Cortex of kidney (tissue), 1 donor: ENCODE measurements at places on chromosomes 1 and 21.

GRCh38 chr1:78277253-78277652 is 213.5 kb upstream of the PTGFR start:
- DNase-seq = no peak

- DNase-seq = no peak
Observed at GRCh38 chr1:172893146-172893841, 157.4 kb downstream of the TNFSF18 start.

DNA sequence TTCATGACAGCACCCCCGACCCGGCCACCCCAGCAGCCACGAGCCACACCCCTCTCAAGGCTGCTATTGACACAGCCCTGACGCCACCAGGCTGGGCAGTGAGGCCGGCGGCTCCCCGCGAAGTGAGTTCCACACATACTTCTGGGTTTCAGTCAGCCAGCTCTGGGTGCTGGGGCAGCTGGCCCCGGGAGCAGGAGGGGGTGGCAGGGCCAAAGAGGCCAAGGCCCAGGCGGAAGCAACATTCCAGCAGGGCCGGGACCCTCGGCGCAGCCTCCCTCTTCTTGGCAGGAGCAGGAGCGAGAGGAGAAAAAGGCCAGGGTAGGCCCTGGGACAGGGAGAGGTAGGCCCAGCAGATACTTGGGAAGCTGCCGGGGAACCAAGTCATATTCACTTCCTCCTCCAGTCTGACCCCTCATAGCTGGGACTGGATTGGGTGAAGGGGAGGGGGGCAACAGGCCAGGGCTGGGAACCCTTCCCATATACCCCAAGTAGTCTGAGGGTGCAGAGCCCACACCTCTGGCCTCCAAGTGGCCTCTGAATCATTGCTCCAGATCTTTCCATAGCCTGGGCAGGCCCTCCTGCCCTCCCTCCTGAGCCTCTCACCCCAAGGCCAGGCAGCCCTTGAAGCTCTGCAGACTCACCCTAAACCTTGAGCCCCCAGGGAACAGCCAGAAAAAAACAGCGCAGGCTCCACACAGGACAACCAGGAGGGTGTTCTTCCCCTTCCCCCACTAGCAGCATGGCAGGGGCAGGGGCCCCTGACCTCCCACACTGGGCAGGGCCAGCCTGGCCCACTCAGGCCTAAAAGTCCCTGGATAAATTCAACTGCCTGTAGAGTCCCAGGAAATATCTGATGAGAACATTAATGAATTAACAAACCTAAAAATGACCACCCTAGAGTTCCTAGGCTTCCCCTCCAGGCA is 5.7 kb downstream of the HSPG2 start:
- DNase-seq = no peak

GRCh38 chr1:9145021-9145668 is 16.2 kb upstream of the GPR157 start:
- no peak for DNase-seq

- DNase-seq = no peak
Observed at GRCh38 chr1:155219592-155220031, 11.1 kb downstream of the MTX1 start.

GRCh38 chr1:244548558-244549115 is 87.6 kb downstream of the CATSPERE start:
- no peak for DNase-seq

DNA sequence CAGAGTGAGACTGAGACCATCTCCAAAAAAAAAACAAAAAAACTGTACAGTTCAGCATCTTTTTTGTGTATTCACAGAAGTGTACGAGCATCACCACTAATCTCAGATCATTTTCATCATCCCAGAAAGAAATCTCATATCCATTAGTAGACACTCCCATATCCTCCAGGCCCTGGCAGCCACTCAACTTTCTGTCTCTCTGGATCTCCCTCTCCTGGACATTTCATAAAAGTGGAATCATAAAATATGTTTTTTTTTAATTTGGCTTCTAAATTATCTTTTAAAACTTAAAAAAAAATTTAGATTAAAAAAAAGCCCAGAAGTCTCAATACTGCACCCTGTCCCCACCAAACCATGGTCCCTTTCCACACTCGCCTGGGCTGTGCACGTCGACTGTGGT is 22.1 kb downstream of the RIPPLY3 start:
- DNase-seq = no peak

DNA sequence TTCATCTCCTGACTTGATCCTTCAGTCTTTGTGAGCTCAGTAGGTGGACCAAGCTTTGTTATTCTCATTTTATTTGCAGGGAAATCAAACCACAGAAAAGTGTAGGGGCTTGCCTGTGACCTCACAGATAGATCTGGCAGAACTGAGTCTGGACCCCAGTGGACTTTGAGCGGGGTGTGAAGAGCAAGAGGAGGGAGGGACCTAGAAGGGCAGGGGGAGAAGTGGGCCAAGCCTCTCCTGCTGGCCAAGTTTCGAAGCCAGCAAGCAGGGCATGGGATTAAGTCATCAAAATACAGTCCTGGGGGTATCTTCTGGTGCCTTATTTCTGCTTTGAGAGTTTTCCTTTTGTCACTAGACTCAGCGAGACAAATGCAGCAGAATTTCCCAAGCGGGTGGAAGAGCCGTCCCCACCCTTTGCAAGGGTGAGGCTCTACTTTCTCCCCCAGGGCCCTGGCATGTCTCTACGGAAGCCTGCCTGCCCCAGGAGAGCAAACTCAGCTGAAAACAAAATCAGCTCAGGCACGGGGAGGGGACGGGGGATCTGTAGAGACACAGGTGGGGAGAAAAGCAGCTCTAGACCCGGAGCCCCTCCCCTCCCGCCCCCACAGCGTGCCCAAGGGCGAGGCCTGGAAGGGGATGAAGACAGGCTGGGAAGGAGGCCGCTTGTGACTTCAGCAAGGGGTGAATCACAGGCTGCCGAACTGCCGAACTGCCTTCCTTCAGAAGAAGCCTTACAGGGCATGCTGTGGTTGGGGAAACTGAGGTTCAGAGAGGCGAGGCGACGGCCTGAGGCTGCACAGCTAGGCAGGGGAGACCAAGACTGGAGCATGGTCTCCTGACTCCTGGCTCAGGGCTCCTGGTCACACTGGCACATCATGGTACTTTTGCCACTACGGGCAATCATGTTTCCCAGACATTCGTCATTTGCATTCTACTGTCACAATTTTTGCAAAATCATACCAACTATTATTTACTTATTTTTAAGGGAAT is 19.2 kb downstream of the PKP1 start:
- no peak for DNase-seq

DNA sequence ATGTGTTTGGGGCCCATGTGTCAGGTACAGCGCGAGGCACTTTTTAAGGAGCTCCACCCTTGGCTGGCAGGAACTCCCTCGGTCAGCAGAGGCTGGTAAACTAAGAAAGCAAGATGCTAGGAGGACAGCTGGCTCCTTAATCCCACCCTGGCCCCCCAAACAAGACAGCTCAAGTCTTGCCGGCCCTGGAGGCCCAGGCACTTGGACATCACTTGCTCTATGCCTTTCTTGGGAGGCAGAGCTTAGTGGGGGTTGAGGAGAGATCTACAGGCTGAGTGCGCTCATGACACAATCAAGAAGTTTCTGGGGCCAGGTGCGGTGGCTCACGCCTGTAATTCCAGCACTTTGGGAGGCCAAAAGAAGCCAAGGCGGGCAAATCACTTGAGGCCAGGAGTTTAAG is 78.1 kb downstream of the CD34 start:
- DNase-seq = no peak

GRCh38 chr1:15141935-15142539 is 11.5 kb upstream of the TMEM51 start:
- no peak for DNase-seq
